ENCODE measurements at places on chromosomes 6 and 20.

- no peak for DNase-seq
Measured at GRCh38 chr20:54133434-54134427, 40.1 kb downstream of the CYP24A1 start.

GRCh38 chr6:7541175-7542064 lies at the start of gene DSP:
TSS of gene DSP (plus strand) at chr6:7541671. CDS start at chr6:7541916, 245 bp downstream.
- no peak for DNase-seq

- no peak for DNase-seq
Measured at GRCh38 chr6:167770291-167770955, 56.3 kb upstream of the AFDN start.

DNA sequence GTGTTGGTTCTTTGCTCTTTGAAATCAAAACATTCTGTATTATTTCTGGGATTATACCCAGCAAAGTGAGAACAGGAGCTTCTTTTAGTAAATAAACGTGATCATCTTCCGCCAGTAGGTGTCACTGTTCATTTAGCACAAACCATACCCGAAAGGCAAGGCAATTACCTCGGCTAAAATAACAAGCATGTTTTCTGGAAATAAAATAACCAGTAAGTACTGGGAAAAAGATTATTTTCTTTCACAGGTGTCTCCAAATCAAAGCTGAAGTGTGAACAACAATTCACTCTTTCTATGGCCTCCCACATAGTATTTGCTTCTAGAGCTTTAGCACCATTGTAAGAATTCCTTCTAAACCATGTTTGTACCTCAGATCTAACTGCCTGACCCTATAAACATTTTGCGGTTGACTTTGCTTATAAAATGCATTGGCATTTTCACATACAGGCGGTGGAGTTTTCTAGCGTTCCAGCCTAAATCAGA lies 144.6 kb upstream of the AGPAT4 start:
- peak; percentile 40 for DNase-seq

GRCh38 chr6:16181439-16182297 lies 52.8 kb downstream of the MYLIP start:
- no peak for DNase-seq

GRCh38 chr6:157634546-157634945 lies 188.5 kb upstream of the SNX9 start:
- no peak for DNase-seq

GRCh38 chr20:59958626-59959025 lies 403 bp downstream of the CDH26 start:
- no peak for DNase-seq

DNA sequence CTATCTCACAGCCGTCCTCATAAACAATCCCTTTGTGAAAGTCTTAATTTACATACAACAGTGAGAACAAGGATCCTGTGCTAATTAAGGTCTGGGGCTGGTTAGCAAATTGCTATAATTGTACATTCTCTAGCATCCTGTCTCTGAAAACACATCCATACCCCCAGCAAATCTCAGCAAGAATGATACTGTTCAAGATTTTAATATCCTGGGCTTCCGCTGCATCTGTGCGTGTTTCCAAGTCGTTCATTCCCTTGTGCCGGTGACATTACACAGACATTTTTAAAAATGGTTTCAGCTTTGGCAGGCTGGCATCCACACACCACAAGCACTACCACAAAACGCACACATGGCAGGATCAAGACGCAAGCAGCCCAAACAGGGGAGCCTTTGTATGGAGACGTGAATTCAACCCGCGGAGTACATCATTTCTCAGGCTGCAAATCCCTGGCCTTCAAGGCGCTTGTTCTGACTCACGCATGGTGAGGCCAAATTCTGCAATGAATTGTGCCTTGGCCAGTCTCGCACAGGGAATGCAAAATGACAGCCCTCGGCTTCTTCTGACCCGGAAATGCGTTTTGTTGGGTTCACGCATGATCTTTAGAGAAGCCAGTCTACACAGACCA lies 20.3 kb downstream of the ZMYND8 start:
- peak; percentile 80 for DNase-seq

DNA sequence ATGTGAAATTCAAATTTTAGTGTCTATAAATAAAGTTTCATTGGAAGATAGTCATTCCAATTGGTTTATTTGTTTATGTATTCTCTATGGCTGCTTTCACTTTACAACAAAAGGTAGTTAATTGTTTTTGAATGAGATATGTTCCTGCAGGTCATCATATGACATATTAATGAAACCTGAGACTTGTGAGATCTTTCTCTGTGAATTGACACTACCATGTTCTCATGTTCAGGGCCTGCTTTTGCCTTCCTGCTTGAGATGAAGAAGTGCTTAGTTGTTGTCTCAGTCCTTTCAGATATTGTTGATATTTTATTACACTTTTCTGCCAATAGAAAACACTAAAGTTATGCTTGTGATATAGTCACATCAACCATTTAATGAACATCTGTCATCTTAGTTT lies 132.5 kb downstream of the UTRN start:
- no peak for DNase-seq

DNA sequence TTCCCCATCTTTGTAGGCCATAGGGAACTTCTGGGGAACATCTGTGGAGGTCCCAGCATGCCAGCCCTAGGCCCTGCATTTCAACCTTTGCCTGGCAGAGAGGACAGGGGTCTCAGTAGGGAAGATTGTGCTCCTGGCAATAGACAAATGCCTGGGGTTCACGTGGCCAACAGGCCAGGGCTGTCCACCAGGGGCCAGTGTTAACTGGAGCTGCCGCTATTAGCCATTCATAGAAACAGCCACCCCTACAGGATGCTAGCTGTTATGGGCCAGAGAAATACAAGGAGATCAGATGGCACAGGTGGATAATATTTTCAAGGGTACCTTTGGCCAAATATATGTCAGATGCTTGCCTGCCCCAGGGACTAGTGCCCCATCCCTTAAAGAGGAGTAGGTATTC lies 932.9 kb downstream of the QKI start:
- DNase-seq = no peak

GRCh38 chr6:121764493-121764892 lies 329.0 kb downstream of the GJA1 start:
- DNase-seq = no peak

GRCh38 chr20:39431091-39431880 lies 469.1 kb downstream of the DHX35 start:
- DNase-seq = no peak

DNA sequence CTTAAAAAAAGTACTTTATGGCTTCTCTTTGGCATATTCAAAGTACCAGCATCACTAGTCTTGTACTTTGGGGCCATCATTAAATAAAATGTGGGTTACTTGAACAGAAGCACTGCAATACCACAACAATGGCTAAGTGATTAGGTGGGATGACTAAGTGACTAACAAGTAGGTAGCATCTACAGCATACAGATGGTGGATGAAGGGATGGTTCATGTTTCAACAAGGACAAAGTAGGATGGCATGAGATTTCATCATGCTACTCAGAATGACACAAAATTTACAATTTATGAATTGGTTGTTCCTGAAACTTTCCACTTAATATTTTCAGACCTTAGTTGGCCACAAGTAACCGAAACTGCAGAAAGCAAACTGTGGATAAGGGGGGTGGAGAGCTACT lies 7.7 kb downstream of the MPC1 start:
- no peak for DNase-seq

DNA sequence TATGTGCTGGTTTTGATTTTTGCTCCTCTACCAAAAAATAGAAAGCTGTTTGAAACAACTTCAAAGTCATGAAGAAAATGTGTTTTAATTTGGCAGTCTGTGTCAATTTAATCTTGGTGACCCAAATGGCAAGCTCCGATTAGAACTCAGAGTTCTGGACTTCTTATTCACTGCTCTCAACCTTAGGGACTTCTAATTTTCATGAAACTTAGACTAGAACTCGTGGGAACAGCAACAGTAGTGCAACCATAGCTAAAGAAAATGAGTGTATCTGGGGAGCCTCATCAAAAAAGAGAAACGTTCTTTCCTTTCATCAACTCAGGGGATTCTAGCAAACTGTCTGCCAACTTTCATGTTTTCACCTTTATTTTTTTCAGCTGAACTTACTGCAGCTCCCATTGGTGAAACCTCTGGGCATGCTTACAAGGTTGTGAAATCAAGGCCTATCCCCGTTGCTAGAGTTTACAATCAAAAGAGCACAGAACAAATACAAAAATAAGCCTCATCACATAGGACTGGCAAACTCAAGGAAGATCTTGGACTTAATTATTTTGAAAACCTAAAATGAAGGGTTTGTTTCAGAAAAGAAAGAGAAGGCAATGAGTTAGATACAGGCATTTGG lies 114.0 kb upstream of the HSF2 start:
- DNase-seq = no peak

DNA sequence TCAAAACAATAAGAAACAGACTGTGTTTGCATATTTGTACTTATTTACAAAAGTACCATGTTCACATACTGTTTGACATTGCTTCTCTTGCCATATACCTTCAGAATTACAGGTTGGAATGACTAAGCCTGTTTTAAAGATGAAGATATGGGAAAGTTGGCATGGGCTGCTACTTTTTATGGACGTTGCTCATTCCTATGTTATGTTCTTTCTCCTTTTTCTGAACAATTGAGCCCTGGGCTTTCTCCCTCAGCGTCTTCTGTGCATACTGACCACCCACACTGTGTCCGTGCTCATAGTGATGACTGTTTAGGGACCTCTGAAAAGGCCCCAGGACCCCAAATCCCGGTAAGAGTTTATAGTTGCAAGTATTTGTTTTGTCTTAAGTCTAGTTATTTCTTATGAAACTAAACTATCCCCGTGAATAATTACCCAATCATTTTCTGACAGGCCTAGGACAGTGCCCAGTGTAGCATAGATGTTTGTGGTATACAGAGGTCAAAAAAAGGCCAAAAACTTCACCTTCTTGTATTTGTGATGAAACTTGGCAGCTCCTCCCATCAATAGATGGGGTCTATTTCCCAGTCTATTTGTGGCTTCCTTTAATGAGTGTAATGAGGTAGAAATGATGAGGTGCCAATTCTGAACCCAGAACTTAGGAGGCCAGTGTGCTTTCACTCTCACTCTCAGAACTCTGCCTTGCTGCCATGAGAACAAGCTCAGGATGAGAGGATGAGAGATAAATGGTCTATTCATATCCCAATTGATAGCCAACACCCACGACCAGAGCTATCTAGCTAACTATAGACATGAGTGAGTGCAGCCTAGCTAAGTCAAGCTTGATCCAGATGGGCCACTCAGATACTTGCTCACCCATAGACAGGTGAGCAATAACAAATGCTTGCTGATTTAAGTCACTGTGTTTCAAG lies 40.9 kb downstream of the GSTA4 start:
- DNase-seq = no peak

- no peak for DNase-seq
Measured at GRCh38 chr6:140908505-140908904, 1224.2 kb upstream of the GJE1 start.

DNA sequence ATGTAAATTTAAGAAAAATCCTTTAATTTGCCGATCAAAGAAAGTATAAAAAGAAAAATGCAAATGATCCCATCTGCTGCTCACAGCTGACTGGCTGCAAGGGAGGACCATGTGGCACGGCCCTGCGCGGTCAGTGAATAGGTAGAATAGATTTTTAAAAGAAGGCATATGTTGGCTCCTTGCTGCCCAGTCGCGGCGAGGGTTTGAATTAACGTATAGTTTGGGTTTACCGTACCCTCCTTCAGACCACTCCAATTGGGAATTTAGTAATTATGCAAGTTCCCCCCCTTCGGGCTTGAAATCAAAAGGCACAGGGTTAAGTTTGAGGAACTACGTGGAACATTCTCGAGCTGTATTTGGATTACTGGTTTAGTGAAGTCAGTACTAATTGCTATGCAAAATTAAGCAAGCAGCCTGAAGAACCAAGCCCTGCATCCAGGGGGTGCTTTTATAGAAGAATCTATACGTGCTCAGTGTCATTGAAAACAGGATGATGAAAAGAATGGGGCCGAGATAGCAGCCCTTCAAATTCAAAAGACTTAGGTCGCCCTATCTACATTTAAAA lies 1.1 kb upstream of the BEND3 start:
- no peak for DNase-seq

- peak; percentile 75 for DNase-seq
Measured at GRCh38 chr20:50071039-50071888, 41.7 kb downstream of the UBE2V1 start.

- DNase-seq = no peak
Measured at GRCh38 chr6:36095497-36096391, 34.6 kb upstream of the MAPK13 start.

DNA sequence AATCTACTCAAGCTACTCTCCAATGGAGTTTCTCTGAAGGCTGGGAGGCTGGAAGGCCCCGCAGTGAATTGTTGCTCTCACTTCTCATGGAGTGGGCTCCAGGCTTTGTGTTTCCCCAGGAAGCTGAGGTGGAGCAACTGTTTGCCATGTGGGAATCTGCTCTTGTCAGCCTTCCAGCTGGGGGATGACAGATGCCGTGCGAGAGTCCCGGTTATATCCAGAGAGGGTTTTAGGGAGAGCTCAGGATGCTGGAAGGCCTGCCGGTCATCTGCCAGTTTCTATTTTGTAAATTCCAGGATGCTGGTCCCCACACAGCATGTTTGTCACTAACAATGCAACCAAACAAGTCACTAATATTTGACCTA lies 98.2 kb upstream of the NAA20 start:
- DNase-seq = no peak
